ENCODE measurements at places on chromosomes 2 and 18.

DNA sequence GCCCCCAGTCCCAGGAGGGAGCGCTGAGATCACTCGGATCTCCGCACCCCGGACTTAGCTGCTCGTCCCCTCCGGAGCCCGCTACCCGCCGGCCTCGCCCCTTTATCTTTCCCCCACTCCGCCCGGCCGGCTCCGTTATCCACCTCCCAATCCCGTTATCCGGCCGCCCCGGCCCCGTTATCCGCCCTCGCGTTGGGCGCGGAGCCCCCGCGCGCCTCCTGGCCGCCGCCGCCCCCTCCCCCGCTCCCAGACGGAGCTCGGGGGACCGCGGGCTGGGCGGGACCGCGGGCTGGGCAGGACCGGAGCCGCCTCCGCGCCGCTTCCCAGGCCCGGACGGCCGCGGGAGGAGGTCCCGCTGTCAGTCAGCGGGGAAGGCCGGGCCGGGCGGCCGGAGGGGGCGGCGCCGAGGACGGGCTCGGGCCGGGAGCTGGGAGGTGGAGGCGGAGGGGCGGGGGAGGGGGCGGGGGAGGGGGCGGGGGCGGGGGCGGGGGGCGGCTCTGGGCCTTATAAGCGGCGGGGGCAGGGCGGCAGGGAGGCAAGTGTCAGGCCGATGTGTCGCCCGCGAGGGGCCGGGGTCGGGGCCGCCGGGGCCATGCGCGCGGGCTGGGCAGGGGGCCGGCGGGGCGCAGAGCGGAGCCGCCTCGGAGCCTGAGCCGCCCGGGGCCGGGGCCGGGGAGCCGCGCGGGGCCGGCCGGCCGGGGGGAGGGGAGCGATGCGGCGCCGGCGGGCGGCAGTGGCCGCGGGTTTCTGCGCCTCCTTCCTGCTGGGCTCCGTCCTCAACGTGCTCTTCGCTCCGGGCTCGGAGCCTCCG, at the start of gene PKDCC:
PKDCC (plus strand) TSS at position 534 of the 811 bp plus-strand sequence; CDS start at position 713, 179 bp downstream.
- peak; percentile 41 for DNase-seq

DNA sequence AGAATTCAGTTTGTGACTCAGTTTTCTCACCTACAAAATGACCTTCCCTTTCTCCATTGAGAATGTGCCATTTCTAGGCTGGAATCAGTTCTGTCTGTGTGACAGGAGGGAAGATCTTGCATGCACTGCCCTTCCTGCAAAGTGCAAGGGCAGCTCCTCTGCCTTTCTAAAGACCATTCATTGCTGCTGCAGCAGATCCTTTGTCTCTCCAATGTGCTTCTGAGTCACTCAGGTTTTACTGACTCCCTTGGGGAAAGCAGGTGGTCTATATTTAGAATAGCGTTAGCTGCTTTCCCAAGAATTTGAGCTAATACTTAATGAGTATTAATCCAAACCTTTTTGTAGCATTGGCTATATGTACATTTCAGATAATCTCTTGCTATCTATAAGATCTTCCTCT, 62.5 kb downstream of the DAW1 start:
- no peak for DNase-seq

DNA sequence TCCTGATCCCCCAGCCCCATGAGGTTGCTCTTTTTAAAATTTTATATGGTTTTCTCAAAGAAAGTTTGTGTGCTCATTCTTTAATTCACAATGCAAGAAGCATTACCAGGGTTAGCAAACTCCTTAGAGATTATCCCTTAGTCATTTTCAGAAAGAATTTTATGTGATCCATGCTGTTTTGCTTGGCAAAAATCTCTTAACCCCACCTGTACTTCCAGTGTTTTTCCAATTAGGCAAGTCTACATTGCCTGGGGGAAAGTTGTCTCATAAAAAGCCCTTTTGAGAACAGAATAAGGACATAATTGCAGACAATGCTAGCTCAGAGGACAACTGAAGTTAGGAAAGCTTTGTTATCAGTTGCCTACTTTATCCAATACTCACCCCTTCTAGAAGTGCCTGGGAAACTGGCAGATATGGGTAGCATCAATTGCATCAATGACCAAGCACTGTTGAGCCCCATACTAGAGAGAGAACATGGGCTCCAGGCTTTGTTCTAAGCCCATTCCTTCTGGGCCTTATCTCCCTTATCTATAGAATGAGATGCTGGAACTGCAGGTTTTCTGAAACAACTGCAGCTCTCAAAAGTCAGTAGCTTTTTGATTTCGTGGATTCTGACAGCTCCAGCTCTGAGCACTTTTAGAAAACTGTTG, 265.9 kb upstream of the SPHKAP start:
- DNase-seq, result no peak

- DNase-seq, result no peak
Measured at GRCh38 chr2:66427300-66427699, 7.6 kb upstream of the MEIS1 start.

- DNase-seq, result no peak
Measured at GRCh38 chr18:49279041-49279440, 181.4 kb downstream of the DYM start.

DNA sequence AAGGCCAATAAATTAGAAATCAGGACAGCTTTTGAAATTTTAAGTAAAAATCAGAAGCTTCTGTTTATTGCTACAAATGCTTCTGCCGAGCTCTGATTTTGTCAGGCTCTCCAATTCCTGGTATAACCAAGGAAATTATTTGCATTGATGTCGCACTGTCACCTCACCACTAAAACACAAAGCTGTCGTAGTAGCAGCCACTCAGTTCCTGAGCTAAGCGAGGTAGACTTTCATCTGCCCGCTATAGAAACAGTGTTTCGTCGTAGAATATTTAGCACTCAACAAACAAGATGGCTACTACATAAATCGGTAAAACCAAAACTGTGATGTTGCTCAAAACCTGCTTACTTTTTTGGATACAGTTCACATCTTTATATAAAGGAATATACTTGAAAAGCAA, 141.3 kb upstream of the FOSL2 start:
- no peak for DNase-seq

DNA sequence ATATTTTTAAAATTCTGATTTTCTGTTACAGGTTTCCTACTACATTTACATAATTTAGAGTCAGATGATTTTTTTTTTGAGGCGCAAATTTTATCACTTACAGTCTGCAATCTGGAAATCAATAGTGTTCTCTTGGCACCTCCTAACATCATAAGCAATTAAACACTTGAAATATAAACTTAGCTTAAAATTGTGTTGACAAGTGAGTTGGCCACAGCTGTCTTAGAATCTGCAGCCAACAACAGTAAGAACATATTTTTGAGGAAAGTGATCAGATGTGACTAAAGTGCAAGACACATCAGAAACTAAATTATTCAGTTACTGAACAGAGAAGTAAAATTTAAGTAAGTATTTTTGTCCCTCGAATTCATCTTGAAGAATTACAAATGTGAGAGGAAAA, 726.7 kb upstream of the LRATD1 start:
- DNase-seq, result no peak

DNA sequence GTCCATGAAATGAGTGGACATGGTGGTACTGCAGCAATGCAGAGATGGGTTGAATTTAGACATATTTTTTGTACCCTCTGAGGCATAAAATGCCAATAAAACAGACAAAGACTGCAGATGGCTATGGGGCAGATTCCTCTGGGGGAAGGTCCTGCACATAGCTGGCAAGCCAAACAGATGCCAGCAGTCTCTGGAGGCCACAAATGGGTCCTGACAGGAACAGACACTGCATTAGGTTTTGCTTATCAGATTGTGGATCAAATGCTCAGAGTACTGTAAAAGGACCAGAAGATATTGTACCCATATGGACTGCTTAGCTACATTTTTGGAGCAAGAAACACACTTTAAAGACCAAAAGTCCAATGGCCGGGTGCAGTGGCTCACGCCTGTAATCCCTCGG, 40.9 kb upstream of the ORC2 start:
- no peak for DNase-seq

DNA sequence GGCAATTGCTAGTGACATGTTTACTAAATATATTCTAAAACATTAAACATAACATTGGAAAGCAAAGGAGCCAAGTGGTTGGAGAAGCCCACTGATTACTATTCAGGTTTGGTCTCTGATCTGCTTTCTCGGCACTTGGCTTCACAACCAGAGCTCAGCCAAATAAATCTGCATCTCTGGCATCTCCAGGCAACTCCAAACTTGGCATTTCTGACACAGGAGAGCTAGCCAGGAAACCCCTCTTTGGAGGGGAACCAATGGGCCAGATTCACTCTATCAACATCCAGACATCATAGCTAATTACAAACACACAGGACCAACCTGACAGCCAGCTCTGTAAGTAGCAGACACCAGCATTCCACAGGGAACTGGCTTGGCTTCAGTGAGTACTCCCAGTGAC, 150.3 kb upstream of the ETAA1 start:
- DNase-seq, result no peak

DNA sequence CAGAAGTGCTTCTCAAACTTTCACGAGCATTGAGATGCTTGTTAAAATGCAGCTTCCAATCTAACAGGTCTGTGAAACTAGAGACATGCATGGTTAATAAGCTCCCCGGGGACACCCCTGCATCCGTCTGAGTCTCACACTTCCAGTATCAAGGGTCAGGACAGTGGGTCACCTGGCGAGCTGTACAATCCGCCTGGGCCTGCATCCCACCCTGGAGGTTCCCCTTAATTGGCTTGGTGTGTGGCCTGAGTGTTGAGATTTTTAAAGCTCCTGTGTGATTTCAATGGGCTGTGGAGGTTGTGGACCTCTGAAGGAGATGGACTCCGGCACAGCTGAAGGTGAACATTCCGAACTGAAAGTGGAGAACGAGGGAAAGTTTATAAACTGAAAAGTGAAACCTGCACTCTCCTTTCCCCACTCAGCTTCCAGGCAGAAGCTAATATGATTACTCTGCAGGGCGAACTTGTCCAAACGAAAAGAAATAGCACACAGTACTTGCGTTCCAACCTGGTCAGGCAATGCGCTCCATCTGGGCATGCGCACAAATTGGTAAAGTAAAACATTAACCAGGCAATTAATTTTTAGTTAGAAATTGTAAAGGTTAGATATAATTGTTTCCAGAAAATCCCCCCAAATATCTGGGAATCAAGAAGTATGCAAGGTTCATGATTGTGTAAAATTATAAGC, 191.7 kb upstream of the ALKAL2 start:
- no peak for DNase-seq

- no peak for DNase-seq
Measured at GRCh38 chr2:48938231-48938630, 182.7 kb upstream of the LHCGR start.

DNA sequence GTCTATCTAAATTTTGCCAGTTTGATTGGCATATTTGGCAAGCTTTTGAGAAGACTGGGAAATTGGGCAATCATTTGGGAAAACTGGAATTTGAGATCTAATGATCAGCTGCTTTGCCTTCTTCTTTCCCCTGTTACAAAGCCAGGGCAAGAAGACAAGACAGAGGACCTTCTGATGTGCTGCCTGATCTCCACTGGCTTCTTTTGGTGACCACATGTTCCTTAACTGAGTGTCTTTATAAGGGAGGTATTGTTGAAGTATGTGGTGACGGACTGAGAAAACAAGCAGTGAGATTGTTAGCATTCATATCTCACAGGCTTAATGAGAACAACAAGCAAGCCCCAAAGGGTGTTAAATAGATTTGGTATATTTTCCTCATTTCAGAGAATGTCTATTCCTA, 175.8 kb downstream of the SLC8A1 start:
- no peak for DNase-seq

- DNase-seq, result no peak
Measured at GRCh38 chr2:46135228-46135855, 161.9 kb upstream of the EPAS1 start.

DNA sequence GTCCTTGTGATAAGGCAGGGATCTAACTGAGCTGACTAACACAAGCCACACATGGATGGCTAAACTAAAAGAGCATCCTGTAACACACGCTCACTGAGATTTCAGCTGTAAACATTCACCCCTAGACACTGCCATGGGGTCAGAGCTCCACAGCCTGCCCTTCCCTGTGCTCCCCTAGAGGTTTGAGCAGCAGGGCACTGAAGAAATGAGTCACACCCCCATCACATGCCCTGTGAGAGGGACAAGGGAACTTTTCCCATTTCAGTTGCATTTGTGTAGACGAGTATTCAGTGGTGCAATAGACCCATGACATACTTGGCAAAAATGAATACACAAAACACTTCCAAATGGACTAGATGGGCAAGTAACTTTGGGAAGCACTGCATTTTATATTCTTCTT, 402.4 kb upstream of the LRRTM1 start:
- DNase-seq, result no peak

- no peak for DNase-seq
Measured at GRCh38 chr2:235858881-235859280, 309.3 kb downstream of the GBX2 start.

GRCh38 chr2:105150231-105150630, 91.3 kb upstream of the GPR45 start:
- DNase-seq, result no peak

DNA sequence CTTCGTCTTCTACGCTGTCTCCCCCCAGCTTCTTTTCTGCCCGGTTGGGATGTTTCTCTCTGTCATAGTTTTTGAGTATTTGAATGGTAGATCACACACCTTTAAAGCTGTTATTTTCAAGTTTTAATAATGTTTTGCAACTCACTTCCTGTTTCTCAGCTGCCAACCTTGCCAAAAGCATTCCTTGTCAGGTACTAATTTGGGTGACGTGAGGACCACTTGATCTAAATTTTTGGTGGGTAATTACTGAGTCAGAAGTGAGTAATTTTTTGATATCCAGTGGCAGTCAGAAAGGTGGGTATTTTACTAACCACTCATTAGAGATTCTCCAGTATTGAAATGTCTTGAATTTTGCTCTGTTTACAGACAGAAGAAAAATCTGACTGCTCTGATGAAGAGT, 852.4 kb upstream of the FANCL start:
- no peak for DNase-seq

GRCh38 chr18:58005885-58006523, 38.0 kb upstream of the NEDD4L start:
- peak; percentile 6 for DNase-seq

GRCh38 chr2:155643056-155643775, 689.3 kb downstream of the NR4A2 start:
- DNase-seq, result no peak

DNA sequence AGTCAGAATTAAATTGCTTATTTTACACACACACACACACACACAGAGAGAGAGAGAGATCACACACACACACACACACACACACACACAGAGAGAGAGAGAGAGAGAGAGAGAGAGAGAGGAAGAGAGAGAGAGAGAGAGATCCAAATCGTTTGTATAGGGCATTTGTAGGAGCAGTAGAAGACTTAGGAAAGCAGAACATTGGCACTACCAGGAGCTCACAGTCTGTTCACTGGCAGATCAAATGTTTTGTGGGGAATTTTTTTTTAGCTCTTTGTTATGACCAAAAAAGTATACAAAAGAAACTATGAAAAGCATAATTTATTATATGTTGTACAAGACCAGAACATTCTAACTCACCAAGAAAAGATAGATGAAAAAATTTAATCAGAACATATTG, 81.8 kb downstream of the MBD5 start:
- no peak for DNase-seq

DNA sequence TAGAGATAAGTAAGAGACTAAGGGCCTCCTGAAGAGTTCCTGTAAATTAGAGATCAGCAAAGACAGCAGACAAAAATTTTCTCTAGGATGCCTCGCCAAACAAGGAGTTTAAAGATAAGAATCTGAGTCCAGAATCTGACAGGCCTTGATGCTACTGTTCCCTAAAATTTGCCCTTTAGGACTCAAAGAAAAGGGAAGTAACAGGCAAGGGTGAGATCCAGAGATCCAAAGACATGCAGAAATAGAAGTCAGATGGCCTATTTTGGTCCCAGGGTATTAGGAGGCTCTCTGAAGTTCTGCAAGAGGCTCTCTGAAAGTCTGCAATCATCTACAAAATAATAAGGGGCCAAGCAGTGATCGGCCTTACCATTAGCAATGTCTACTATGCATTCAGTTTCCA, 33.0 kb downstream of the GALNT5 start:
- no peak for DNase-seq

All from activated T-cell treated with anti-CD3 and anti-CD28 coated beads, Interleukin-2, amount 50 U/mL, for 72 hours (primary cell).